ENCODE measurements at places on chromosomes 6 and 20.

DNA sequence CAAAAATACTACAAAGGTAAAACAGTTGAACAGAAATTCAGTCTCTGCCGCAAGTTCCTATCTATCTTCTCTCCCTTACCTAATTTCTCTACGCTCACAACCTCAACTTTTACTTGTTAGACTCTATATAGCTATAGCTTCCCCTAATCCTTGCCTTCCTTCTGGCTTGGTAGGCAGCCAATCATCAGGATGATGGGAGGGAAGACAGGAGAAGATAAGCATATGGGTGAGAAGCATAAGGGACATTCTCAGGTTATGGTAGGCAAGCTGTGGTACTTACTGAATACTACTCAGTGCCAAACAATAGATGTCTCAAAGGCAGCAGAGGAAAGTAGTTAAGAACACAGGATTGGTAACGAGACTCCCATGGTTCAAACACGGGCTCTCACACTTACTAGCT lies 7.8 kb downstream of the CCNC start:
- no peak for DNase-seq

DNA sequence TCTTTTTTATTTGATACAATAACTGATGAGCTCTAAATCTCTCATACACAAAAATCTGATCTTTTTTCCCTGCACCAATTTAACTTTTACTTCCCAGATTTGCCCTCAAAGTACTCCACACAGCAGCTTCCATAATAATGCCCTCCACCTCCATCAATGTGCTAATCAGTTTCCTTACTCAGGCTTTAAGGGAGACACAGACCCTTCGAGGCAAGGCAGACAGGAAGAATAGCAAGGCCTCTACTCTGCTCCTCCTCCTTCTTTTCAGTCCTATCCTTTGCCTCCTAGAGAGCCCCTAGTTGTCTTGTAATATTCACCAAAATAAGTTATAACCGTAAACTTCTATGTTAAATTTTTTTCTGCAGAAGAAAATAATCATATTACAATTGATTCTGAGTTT lies 444.9 kb upstream of the RNF217 start:
- DNase-seq, result no peak

- DNase-seq, result no peak
Observed at GRCh38 chr6:24686946-24687345, 20.1 kb downstream of the ACOT13 start.

- no peak for DNase-seq
Observed at GRCh38 chr6:71509191-71510005, 220.8 kb downstream of the OGFRL1 start.

DNA sequence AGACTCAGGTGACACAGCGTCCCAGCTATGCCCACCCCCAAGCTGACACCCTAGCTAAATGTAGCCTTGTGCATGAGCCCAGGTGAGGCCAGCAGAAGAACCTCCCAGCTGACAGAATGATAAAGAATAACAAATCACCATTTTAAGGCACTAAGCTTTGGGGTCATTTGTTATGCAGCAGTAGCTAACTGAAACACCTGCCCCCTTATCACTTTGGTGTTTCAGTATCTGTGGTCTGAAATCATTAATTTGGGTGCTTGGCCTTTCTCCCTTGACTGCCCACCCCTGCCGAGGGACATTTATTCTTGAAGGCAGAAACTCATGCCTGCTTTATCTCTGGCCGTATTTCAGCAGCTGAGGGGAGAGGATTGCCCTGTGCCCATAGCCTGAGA lies 30.0 kb downstream of the DACT2 start:
- DNase-seq, result no peak

GRCh38 chr6:90765895-90766294 lies 179.0 kb upstream of the MAP3K7 start:
- DNase-seq, result no peak

DNA sequence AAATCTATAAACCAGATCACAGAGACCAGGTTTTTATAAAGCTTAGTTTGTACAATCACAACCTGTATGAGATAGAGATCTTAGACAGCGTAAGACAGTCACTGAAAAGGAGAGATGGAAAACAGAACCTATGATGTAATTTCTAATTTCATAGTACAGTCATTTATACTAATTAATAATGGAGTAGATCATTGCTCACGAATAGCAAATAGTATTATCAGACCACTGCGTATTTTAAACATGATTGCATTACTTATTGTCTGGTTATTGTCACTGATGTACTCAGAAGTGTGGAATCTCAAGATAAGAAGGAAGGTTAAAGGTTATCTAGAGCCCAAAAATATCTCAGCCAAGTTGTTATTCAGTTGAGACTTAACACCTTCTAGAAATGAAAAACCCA lies 115.6 kb downstream of the KHDC1L start:
- DNase-seq, result no peak

- no peak for DNase-seq
Observed at GRCh38 chr6:141700819-141701218, 431.9 kb upstream of the GJE1 start.

- no peak for DNase-seq
Observed at GRCh38 chr6:89910902-89911240, 16.6 kb downstream of the GJA10 start.

DNA sequence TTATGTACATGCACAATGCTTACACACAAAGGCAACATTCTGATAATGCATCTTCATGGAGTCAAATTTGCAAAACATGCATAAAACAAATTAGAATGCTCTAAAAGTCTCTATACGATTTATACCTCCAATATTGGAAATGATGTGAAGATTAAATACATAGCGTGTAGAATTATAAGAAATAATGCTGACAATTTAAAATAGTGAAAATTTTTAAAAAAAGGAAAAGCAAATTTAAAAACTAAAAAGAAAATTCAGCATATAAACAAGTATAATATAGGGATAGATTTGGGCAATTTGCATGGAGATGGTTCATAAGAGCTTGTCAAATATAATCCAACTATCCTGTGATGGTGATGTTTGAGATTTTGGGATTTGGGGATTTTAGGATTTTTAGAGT lies 14.9 kb downstream of the TCF21 start:
- no peak for DNase-seq

GRCh38 chr6:14174226-14174625 lies 56.7 kb downstream of the CD83 start:
- no peak for DNase-seq

All from coronary artery (tissue), 2 donors.